ENCODE measurements at places on chromosomes 16 and 17.

DNA sequence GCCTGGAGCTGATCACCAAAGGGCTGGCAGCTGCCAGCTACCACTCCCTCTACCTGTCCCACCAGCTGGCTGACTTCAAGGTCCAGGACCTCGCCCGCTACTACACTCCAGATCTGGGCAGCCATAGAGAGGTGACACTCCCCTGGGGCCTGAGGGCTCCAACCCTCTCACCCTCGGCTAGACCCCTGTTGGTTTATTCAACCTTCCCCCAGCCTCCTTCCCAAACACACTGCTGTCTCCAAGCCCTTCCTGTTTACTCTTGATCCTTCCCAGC, 18.0 kb downstream of the ALOX12B start:
- no peak for DNase-seq

DNA sequence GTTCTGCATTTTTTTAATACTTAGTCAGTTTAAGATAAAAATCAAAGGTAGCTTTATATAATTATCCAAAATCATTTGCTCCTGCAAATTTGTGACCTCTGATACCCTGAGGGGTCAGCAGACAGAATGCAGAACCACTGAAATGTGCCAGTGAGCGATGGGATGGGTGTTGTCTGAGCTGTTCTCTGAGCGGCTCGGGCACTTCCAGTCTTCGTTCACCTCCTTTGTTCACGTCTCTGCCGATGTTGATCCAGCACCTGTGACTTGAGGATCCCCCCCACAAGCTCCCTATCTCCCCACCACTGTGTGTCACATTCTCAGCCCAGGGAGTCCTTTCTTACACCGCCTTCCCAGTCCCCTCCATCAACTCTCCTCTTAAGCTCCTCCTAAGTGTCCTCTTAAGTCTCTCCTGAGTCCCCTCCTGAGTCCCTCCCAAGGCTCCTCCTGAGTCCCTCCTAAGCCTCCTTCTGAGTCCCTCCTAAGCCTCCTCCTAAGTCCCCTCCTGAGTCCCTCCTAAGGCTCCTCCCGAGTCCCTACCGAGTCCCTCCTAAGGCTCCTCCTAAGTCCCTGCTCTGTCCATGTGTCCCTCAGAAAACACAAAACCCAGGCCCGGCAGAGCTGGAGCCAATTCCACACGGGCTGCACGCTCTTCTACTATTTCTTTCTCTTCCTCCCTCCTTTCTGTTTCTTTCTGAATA, 47.5 kb downstream of the RNF213 start:
- no peak for DNase-seq

- DNase-seq = peak; percentile 46
Observed at GRCh38 chr16:10339777-10340732, 45.8 kb upstream of the ATF7IP2 start.

- DNase-seq = no peak
Observed at GRCh38 chr16:75322740-75323139, 71.3 kb upstream of the BCAR1 start.

DNA sequence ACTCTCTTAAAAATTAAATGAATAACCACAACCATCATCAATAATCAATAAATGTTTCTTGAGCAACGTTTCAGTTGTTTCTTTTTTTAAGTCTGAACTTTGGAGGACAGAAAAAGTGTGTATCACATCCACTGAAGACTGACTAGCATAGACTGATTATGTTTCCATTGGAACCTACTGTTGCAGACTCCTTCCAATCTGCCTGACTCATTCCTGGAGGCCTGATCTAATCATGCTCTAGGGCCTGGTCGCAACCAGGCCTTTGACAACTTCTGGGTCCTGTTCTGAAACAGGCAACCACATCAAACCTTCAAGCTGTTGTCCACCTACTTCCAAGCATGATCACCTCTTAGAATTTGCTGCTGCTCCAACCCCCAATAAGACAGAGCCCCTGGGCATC, 109.2 kb upstream of the NUDT7 start:
- DNase-seq = no peak

DNA sequence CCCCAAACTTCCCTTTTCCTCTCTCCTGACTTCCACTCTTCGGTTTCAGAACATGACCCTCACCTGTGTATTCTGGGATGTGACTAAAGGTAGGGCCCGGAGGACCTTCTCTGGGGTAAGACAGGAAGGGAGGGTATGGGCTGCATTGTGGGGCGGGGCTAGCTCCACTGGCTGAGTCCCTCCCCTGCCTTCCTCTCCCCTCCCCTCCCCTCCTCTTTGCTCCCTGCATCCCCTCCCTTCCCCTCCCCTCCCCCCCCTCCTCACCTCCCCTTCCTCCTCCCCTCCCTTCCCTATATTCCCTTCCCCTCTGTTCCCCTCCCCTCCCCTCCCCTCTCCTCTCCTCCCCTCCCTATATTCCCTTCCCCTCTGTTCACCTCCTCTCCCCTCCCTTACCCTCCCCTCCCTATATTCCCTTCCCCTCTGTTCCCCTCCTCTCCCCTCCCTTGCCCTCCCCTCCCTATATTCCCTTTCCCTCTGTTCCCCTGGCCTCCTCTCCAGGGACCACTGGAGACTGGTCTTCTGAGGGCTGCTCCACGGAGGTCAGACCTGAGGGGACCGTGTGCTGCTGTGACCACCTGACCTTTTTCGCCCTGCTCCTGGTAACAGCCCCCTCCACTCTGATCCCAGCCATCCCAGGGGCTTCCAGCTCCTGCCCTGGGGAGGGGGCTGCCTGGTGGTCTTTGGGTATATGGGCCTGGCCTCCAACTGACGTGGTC, 11.8 kb downstream of the ADGRG3 start:
- DNase-seq = no peak

DNA sequence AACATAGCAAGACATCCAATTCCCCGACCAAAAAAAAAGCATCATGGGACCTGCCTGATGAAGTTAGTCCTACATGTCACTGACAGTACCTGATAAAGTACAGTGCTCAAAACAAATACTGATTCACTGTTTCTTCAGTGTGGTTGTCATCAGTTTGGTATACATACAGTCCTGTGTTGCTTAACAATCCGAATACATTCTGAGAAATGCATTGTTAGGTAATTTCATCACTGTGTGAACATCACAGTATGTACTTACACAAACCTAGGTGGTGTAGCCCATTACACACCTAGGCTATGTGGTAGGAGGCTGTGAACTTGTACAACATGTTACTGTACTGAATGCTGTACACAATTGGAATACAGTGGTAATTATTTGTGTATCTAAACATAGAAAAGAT, 19.0 kb upstream of the FA2H start:
- DNase-seq = no peak

DNA sequence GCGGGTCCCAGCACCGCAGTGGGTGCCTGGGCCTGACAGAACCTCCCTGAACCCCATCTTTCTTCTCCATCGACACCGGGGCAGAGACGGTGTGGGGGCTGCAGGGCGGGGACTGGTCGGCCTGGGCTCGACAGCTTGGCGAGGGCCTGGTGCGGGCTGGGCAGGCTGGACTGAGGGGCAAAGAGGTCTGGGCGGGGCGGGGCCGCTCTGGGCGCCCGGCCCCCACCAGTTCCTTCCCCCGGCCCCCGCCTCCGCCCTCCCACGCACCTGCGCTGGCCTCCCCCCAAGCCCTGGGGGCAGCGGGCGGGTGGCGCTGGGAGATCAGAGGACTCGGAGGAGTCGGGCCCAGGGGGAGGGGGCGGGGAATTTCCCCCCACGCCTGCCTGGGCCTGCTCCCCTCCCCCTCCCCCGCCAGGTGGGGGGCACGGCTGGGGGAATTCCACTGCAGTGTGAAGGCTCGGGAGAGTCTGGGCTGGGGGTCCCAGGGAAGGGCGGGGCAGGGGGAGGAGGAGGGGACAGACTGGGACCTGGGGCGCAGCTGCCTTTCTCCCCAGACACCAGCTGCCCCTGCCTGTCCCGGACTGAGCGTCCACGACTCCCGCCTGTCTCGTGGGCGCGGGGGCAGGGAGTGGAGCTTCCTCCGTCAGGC, 877 bp upstream of the KREMEN2 start:
- DNase-seq = no peak

DNA sequence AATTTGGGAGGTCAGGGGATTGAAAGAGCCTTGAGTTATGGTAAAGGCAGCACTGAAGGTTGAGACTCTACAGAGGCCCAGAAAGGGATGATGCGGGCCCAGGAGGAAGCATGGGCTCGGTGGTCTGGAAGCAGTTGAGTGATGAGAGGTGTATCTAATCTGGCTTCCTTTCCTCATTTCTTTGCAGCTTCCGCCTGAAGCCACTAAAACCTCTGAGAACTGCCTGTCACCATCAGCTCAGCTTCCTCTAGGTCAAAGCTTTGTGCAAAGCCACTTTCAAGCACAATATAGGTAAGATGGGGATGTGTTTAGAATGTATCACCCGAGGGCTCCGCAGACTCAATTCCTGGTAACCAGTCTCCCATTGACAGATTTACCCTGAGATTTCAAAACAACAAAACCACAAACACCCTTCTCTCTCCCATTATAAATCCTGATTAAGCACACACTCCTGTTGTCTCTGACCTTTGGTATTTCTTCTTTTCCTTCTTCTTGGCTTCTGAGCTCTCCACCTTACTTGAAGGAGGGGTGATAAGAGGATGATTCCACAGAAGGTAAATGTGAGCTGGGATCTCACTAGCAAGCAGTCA, 21.2 kb downstream of the USP43 start:
- no peak for DNase-seq

GRCh38 chr17:63442549-63443035, 3.5 kb downstream of the CYB561 start:
- DNase-seq = peak; percentile 45

DNA sequence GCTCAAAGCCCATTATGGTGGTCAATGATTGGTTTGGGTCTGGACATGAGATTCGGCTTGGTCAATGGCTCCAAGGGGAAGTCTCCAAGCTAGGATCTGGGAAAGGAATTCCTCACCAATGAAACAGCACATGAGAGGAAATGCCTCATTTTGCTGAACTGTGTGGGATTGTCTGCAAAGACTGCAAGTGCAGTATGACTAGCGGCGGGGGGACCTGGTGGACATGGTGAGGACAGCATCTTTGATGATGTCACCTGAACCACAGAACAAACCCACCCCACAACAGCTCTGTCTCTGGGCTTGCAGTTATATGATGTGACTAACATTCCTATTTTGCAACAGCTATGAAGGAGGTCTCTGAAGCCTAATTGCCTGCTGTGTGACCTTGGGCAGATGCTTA, 50.6 kb upstream of the NKD1 start:
- DNase-seq = no peak

DNA sequence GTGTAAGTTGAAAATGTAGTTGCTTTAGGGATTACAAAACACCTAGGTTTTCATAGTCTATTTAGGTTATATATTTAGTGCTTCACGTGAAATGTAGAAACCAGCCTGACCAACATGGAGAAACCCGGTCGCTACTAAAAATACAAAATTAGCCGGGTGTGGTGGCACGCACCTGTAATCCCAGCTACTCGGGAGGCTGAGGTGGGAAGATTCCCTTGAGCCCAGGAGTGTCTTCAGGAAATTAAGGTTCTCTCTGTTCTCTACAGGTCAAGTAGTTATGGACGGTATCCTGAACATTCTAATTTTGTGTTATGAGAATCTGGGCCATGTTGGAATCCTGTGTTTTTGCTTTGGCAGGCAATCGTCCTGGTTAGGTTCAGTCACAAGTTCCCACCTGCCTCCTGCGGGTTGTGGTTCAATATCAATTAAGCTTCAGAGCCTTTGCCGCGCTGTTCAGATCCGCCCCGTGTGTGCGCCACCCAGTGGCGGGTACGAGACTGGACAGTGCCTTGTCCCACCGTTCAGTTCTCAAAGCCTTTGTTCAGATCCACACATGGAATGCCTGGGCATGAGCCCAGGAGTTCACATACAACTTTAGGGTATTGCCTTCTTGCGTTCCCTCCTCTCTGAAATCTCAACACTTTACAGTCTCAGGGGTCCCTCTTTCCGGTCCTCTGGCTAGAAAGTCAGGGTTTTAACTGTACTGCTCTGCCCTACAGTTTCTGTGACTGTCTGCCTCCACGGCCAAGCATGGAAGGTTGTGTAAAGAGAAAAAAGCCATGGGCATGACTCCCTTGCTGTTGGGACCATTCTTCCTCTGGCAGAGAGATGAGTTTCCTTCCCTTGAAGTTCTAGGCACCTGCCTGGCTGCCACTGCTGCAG, 41.7 kb downstream of the HEATR6 start:
- peak; percentile 82 for DNase-seq

- DNase-seq = no peak
Observed at GRCh38 chr17:72121164-72122009, 567 bp downstream of the SOX9 start.

DNA sequence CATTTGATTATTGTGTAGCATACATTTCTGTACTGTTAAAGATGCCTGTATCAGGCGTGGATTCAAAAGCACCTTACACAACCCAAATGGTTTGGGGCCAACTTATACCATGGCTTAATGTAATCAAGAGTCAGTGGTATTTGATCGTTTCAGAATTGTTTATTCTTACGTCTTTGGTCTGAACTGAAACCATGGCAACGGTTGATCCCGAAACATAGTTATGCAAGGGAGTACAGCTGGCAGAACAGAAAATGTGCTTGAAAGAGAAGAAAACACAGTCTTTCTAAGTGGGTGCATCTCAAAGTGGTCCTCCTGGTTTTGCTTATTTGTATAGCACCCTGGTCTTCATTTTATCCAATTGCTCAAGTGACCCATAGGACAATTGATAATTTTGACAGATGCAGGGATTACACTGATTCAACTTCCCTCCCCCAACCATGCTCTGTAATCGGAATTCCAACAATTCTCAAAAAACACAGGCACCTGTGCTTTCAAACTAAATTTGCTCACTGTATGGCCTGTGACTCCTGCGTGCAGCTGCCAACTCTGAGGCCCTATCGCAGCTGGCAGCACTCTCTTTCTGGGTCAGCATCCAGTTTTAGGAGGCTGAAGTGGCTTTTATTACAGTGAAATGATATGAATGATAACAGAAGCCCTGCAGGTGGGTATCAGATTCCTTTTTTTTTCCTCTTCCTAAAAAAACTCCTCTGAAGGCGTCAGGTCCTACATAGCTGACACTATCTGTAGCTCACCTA, 77.0 kb upstream of the AXIN2 start:
- DNase-seq = no peak

DNA sequence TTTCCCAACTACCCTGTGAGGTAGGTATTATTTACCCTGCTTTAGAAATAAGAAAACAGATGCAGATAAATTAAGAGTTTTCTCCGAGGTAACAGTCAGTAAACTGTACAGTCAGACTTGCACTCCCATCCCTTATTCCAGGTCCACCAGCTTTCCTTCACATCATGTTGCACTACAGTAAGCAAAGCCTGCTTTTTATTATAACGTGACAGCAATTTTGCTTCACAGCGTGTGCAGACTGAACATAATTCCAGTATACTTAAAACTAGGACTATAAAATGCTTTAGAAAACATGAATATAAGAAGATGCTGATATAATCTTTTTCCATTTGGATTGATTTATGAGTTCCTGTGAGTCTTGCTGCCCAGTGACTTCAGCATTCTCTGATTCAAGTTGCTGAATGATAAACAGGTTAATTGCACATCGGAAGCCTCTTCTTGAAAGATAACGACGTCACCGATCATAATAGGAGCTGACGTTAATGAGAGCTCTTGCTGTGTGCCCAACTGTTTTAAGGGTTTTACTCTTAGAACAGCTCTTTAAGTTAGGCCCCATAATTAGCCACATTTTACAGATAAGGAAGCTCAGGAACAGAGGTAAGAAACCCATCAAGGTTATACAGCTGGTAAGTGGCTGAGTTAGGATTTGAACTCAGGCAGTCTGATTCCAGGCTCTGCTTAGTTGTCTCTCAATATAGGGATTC, 1.4 kb downstream of the LIG3 start:
- no peak for DNase-seq

GRCh38 chr16:46882304-46882939, 1.7 kb upstream of the GPT2 start:
- no peak for DNase-seq

- DNase-seq = peak; percentile 70
Observed at GRCh38 chr17:60435244-60436167, 13.2 kb downstream of the CHCT1 start.
